Inflammatory macrophage (primary cell): ENCODE measurements at places on chromosomes 2 and 18.
A peak's percentile ranks its signal among the peaks of the same experiment; 100 is the strongest.

- no peak for DNase-seq
These were observed 22.1 kb downstream of the RAB3GAP1 start for GRCh38 chr2:135074216-135074615.

GRCh38 chr2:230774348-230774951 is 61.8 kb downstream of the CAB39 start:
- no peak for DNase-seq

DNA sequence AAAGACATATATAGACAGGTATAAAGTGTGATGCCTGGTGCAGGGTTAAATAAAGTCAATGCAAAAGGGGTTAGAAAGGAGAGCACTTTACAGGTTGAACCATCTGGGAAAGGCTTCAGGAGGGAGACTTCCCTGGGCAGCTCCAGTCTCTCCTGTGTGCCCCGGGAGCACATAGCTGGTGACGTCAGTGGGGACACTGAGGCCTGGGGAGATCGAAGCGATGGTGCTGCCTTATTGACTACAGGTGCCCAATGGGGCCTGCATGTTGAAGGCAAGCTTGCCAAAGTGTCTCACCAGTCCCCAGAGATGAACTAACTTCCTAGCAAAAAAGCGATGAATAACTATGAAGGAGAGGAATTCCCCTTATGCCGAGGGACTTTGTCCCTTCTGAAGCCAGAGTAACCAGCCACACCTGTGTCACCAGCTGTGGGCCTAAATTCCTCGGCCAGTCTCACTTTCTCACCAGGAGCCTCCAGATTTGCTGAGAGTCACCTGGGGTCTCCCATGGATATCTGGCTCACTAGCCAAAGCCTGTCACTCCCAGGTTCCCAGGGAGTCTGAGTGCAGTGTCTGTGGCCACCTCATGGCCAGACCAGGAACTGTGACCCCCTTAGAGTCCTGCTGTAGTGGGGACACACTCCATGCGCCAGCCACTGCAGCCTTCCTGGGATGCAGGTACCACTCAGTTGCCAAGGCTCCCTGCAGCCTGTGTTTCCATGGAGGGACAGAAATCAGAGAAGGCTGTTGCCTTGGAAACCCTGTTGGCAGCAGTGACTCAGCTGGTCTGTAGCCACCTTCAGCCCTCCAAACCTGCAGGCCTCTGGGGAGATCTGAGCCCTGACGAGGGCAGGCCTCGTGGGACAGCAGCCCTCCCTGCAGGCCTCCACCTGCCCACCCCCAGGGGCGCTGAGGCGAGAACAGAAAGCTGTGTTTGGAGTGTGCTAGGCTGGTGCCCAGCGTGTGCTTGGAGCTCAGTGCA is 128.7 kb downstream of the CTIF start:
- DNase-seq, result no peak

GRCh38 chr2:64140665-64141200 is 3.5 kb downstream of the PELI1 start:
- DNase-seq, result no peak

GRCh38 chr2:120583121-120583520 is 152.5 kb upstream of the GLI2 start:
- DNase-seq, result no peak

- DNase-seq, result no peak
These were observed 96.0 kb upstream of the RIOK3 start for GRCh38 chr18:23356915-23357601.

DNA sequence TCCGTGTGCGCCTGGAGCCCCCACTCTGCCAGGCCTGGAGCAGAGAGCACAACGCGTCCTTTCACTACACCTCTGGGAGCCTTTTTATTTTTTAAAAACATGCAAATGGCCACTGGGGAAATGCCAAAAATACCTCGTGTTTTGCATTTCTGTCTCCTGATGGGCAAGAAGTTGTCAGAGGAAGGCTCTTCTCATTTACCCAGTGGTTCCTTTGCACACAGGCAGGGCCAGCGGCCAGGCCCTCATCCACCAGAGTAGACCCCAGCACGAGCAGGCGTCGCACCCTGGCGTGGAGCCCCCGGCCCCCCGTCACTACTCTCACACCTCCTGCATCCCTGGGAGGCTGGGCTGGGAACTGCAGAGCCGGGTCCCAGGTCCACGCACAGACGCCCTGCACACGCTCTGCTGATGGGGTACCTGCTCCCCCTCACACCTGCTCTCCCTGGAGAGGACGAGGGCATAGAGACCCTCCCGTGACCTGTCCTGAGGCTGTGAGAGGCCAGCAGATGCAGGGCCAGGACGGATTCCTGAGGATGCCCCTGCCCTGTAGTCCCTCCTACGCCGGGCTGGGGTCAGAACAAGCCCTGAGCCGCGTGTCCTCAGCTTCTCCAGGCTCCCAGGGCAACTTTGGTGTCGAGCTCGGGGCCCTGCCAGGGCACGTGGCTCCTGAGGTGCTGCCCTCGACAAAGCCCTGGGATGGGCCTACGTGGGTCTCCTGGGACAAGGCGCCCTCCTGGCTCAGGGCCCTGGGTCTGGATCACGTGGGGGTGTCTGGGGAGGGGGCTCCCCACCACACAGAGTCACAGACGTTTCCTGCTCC is 65.0 kb downstream of the NFATC1 start:
- DNase-seq, result no peak

- DNase-seq, result no peak
These were observed 3.0 kb downstream of the BOLL start for GRCh38 chr2:197782126-197782525.

DNA sequence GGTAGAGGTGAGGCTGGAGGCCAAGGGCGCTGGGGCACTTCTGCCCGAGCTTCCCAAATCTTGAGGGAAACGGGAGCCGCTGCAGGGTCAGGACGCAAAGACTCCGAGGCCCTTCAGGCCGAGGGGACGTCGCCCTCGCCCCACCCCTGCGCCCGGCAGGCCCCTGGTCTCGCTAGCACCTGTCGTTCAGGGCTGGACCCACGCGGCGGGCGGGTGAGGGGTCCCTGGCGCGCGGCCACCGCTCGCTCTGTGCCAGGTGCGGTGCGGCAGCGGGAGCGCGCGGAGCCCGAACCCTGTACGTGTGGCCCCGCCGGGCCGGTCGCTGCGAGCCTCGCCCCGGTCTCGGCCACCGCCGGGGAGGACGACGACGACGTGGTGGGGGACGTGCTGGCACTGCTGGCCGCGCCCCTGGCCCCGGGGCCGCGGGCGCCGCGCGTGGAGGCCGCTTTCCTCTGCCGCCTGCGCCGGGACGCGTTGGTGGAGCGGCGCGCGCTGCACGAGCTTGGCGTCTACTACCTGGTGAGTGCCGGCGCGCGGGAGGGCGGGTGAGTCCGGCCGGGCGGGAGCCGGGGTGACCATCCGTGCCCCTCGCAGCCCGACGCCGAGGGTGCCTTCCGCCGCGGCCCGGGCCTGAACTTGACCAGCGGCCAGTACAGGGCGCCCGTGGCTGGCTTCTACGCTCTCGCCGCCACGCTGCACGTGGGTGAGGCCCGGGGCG is 4.9 kb downstream of the ERFE start:
- DNase-seq, result no peak

DNA sequence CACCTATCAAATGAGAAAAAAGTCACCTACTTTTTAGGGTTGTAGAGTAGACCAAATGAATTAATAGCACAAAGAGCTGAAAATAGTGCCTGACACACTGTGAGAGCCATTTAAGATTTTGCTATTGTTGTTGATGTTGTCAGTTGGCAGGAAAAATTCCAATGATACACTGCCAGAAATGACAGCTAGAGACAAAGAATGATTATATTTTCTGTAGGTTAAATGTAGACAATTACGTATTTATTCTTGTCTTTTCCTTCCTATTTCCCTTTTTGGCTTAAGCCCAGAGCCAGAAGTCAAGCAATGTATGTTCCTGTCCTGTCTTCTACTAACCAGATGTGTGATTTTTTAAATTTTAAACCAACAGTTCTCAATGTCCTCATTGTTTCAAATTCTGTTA is 17.2 kb downstream of the NRXN1 start:
- DNase-seq, result no peak

DNA sequence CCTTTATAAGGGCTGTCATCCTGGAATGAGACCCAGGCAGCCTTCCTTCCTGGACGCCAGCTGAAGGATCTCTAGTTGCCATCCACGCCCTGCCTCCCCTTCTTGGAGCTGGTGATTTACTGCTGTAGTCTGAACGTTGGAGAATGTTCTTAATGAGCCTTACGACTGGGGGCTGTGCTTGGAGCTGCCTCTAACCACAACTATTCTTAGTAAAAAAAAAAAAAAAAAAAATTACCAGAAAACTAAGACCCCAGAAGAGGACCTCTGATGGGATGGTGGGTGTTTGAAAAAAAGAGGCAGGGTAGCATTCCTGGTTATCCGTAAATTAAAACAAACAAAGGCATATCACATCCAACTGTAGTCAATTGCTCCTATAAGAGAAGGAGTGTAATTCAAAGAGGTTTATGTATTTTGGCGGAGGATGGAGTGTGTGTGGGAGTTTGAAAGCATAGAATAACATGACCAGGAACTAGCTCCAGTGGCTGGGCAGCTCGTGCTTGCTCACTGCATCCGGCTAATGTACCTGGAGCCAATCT is 105.4 kb downstream of the QPCT start:
- DNase-seq, result no peak

GRCh38 chr18:36176177-36176584 is 11.1 kb upstream of the MOCOS start:
- DNase-seq, result no peak

DNA sequence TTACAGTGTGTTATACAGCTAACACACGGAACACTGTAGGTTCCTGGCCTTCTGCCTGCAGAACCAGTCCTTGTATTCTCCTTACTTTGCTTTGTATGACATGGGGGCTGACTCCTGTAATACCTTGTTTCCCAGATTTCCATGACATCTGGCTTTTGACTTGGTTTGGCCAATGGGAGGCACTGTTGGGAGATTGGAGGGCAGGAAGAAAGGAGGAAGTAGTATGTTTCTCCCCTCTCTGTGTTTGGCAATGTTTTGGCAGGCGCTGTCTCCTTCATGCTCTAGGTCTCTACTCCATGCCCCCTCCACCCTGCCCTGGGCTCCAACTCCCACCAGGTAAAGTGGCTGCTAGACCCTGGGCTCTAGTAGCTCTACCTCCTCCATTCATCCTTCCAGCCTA is 331.1 kb upstream of the SLC14A2 start:
- peak; percentile 28 for DNase-seq

DNA sequence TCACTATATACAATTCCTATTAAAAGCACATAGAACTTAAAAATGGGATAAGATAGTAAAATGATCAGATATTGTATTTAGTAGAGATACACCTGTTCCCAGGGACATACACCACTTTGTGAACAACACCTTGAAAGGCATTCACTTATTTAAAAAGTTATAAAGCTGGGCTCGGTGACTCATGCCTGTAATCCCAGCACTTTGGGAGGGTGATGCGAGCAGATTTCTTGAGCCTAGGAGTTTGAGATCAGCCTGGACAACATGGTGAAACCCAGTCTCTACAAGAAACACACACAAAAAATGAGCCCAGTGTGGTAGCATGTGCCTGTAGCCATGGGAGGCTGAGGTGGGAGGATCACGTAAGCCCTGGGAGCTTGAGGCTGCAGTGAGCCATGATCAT is 90.9 kb downstream of the RAPGEF4 start:
- no peak for DNase-seq

DNA sequence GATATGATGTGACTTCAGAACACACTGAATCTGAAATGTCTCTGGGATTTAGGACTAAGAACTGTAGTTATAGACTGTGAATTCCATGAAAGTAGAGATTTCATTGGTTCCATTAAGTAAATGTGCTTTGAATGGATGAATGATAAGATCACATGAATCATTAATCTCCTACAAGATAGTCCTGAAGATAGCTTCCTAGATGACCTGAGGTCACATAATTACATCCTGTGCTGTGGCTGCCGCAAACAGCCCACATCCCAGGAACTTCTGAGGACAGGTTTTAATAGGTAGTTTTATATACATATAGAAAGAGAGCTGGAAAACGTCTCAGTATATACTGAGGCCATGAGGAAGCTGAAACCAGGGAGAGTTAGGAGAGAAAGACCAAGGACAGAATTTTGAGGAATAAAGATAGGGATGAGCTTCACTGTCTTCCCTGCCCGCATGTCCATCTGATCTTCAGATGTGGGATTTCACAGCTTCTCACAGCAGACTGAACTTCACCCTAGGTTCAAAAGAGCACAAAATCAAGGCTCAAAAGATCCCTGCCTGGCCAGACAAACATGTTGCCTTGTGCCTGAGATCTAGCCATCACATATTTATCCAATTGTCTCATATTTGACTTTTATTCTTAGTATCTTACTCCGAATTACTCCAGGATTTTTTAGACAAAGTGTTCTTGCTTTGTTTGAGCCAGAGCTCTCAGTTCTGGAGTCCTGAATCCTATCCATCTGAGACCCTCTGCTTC is 188.2 kb downstream of the IRS1 start:
- no peak for DNase-seq

DNA sequence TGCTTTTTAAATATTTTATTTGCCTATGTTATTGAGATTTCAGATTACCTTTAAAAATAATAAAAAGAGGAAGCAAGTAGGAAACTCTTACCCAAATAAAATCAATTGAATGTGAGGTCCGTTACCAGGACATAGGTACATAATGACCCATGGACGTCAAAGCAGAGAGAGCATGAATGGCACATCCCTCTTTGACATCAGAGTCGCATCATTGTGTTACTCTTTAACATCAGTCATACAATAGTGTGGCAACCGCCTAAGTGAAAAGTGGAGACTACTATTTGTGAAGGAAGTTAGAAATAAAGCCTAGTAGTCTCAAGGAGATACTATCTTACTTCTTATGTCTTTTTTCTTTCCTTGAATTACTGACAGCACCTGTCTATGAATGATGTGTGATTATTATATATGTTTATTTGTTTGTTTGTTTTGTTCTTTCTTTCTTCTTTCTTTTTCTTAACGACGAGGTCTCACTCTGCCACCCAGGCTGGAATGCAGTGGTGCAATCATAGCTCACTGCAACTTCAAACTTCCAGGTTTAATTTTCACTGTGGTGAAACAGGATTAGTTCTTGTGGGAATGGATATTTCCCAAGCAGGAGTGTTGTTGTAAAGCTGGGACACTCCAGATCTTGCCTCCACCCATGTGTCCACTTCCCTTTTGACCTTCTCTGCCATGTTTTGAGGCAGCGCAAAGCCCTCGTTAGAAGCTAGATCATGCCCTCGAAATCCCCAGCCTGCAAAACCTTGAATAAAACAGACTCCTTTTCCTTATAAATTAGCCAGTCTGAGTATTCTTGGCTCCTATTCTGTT is 407.2 kb upstream of the NETO1 start:
- DNase-seq, result no peak

DNA sequence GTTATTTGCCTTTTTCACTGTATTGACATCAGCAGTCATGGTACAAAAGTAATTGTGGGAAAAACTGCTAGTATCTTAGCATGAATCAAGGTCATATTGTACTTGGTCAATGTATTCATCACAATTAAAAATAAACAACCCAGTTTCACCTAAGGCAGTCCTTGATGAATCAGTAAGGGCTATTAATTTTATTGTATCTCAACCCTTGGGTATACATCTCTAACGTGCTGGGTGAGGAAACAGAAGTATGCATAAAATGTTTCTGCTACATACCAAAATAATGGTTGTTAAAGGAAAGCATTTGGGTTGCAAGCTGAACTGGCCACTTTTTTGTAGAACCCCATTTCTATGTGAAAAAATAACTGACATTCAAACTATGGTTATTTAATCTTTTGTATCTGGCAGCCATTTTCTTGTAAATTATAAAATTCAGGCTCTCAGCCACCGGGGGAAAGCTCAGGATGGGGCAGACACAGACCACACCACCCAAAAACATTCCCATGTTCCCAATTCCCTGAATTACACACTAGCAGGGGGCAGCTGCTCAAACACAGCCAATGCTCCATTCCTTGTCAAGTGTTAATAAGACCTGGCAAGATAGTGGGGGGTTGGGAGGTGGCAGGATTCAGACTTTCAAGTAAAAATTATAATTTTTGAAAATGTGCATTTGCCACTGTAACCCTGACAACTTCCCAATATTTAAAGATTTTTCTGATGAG is 49.3 kb downstream of the OLA1 start:
- no peak for DNase-seq

GRCh38 chr2:149528983-149529382 is 58.6 kb downstream of the MMADHC start:
- DNase-seq, result no peak
